Left ventricle myocardium superior (tissue), 1 donor: ENCODE measurements at places on chromosomes 5 and 9. TPM values are rescaled to one million over a fixed set of nuclear protein-coding genes. Genes with fewer than 3 reads are reported as not detected.
A peak's percentile ranks its signal among the peaks of the same experiment; 100 is the strongest.

Gene CDH12
- total RNA-seq: not detected

GRCh38 chr5:134769206-134769605, 10.6 kb downstream of the DDX46 start:
- no peak for DNase-seq

GRCh38 chr5:1400936-1401335, 44.3 kb downstream of the SLC6A3 start:
- peak; percentile 13 for DNase-seq

DNA sequence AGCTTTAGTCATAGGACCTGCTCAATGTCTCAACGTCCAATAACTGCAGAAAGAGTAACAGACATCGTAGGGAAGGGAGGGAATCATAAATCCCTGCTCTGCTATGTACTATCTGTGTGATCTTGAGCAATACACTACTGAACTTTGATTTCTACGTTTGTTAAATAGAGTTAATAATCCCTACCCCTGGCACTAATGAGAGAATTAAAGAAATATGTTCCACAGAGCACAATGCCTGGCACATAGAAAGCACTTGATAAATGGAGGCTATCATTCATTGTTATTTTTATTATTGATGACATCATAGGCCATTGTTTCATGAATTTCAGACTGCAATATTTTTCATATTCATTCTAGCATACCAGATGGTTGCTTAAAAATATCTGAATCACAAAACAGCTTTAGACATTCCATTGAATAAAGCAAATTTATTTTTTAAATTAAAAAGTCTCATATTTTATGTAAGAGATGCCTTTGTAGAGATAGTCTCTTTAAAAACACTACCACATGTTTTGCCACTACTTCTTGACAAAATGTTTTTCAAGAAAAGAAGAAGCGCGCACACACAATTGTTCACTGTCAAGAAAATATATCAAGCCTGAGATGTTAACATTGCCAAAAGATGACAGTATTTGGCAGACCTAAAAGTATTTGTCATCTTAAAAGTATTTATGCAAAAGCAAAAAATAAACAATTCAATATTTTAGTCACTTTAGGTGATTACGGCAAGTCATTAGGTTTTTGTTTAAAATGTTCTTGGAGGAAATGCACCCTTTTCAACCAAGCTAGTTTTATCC, 108.5 kb downstream of the EBF1 start:
- no peak for DNase-seq

DNA sequence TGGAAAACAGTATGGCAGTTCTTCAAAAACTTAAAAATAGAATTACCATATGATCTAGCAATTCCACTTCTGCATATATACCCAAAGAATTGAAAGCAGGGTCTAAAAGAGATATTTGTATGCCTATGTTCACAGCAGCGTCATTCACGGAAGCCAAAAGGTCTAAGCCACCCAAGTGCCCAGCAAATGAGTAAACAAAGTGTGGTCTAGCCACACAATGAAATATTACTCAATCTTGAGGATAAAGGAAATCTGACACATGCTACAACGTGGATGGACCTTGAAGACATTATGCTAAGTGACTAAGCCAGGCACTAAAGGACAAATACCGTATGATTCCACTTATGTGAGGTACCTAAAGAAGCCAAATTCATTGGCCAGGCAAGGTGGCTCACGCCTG, 11.1 kb upstream of the MED27 start:
- no peak for DNase-seq

Gene NTRK2
- total RNA-seq: 5.5 TPM

Gene PROB1
- 56.5 TPM for total RNA-seq

DNA sequence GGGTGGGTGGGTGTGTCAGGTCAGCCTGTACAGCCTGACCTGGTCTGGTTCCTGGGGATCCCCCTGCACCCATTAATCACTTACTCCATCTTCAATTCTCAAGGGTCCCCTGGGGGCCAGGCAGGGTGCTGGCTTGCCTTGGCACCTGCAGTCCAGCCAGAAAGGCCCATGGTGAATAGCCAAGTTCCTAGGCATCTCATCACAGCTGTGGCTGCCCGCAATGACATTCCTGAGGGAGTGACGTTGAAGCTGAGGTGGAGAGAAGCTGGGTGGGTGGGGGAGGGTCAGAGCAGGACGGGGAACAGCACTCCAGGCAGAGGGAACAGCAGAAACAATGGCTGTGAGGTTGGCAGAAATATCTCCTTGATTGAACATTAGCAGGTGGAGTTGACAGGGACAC, 10.6 kb downstream of the HMCN2 start:
- DNase-seq: no peak

Gene ANKRD31
- not detected for total RNA-seq

DNA sequence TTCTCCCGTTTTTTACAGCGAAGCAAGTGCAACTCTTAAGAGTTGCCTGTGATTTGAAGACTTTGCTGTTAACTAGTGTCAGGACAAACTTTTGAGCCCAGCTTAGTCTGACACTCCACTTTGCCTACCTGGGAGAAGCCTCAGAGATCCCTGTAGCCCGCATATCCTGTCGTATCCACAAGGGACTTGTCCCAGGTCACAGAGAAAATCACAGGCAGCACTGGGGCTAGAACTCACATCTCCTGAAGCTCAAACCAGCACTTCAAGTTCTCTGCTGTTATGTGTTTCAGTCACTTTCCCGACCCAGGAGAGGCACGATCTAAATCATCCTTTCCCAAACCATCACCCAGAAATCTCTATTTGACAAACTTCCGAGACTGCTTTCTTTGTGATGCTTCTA, 584.5 kb downstream of the ACTL7B start:
- DNase-seq: no peak

Gene C5orf58
- not detected for total RNA-seq

DNA sequence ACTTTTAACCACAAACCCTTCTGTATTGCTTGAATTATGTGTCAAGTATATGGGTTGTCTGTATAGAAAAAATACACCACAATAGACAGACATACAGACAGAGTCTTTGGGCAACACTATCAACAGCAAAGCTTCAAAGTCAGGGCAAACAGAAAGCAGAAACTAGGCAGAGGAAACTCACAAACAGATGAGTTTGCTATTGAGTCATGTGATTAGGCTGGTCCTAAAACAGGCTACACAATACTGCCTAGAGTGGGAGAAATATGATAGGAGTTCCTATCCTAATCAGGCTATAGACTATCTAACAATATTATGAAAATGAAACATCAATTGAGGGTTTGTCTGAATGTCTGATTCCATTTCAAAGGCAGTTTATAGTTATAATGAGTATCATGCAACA, 156.4 kb downstream of the EDIL3 start:
- no peak for DNase-seq

DNA sequence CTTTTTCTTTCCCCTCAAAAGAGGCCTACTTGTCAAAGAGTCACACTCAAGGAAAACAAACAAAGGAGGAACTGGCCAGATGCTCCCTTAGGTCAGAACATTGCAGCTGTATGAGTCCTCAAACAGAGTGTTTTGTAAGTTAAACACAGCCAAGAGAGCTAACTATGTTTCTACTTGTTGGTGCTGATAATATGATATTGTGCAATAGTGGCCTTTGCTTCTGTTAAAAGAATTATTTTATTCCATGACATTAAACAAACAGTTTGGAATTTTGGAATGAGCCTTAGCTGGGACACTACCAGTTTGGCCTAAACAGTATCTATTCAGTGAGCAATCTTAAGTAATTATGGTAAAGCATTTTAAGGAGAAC, 56.0 kb upstream of the TPD52L3 start:
- DNase-seq: no peak

- DNase-seq: no peak
Measured at GRCh38 chr5:143188692-143189091, 214.8 kb downstream of the NR3C1 start.

- DNase-seq: peak; percentile 41
Measured at GRCh38 chr5:76641514-76642120, 18.4 kb upstream of the F2RL2 start.

- no peak for DNase-seq
Measured at GRCh38 chr5:95068289-95068910, 216.5 kb downstream of the MCTP1 start.

GRCh38 chr5:167447466-167448375, 843.7 kb upstream of the WWC1 start:
- no peak for DNase-seq

DNA sequence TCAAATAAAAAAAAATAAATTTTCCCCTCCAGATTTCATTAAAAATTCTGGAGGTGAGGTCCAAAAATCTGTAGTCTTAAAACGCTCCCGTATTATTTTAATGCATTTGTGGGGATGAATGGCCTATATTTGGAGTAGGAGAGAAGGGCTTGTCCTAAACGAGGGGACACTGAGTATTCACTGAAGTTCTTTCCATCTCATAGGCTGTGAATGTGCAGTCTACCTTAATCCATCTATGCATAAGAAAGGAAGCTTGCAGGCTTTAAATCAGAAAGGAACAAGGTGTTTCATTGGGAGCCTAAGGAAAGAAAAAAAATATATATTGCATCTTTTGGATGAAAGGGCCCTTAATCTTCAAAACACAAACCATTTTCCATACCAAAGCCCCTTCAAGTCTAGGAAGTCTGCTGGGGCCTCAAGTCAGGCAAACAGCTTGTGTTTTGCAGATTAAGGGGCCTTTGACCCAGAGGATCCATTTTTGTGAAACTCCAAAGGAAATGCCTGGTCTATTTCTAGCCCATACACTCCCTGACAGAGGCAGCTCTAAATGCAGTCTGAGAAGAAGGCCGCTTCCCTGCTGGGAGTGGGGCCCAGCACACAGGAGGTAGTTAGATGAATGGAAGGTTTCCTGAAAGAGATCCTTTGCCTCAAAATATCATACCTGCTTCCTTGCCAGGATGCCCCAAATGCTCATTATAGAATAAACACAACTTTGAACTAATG, 35.6 kb downstream of the BRINP1 start:
- DNase-seq: no peak

DNA sequence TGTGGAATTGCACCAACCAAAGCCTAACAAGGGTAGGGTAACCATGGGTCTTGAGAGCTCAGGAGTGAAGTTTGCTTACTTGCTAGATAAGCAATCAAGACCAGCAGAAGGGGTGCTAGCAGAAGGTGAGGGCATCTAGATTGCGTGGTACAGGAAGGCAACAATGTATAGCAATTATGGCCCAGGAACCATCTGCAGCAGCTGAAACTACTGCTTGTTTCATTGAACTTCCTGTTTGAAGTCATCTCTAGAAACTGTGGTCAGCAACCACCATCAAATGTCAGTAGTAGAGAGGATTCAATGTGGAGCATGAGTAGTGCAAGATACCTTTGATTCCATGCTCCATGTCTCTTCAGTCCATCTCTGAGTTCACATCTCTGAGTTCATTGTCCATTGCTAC, 462.1 kb upstream of the GRAMD2B start:
- no peak for DNase-seq

DNA sequence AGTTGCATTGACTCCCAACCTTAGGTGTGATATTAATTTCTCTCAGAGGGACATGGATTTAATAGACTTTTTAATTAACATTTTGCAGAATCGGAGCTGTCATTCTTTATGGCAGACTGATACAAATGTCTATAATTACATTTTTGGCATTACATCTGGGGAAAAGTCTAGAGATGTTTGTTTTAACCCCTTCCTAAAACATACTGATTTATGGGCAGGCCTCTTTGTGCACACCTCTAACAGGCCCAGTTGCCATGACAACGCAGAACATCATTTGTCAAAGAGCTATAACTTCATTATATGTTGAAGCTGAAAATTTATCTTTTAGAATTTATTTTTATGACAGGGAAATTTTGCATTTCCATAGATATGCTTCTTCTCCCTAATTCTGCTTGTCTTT, 158.5 kb downstream of the NTRK2 start:
- DNase-seq: no peak

Gene SLC45A2
- not detected for total RNA-seq

DNA sequence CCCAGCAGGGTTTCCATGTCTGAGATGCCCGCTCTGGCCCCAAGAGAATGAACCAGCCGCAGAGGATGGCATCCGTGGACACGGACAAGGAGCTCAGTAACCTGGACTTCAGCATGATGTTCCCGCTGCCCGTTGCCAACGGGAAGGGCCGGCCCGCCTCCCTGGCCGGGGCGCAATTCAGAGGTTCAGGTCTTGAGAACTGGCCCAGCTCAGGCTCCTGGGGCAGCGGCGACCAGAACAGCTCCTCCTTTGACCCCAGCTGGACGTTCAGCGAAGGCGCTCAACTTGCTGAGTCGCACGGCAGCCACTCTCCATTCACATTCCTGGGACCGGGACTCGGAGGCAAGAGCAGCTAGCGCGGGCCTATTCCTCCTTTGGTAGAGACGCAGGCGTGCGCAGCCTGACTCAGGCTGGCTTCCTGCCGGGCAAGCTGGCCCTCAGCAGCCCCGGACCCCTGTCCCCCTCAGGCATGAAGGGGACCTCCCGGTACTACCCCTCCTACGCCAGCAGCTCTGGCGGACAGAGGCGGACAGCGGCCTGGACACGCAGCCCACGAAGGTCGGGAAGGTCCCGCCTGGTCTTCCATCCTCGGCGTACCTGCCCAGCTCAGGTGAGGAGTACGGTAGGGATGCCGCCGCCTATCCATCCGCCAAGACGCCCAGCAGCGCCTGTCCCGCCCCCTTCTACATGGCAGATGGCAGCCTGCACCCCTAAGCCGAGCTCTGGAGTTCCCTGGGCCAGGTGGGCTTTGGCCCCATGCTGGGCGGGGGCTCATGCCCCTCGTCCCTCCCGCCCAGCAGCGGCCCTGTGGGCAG, 74.4 kb downstream of the INSL6 start:
- peak; percentile 21 for DNase-seq

Gene ZNF346
- 8.3 TPM for total RNA-seq

DNA sequence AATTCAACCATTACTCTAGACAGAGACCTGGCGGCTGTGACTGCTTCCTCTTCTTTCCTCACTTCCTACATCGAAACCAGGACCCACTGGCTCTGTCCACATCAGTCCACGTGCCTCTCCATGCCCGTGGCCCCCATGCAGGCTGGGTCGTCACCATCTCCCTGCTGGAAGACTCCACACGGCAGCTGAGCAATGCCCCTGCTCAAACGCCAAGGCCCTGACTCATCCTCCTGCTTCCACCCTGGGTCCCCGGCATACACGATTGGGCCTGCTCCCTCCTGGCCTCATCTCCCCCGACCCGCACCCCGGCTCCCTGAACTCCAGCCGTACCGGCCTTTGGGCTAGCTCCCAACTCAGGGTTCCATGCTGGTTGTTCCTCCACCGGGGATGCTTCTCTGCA, 67.2 kb upstream of the IER5L start:
- DNase-seq: no peak

Gene GLT6D1
- total RNA-seq: not detected

Gene ASPN
- 4.5 TPM for total RNA-seq

- DNase-seq: no peak
Measured at GRCh38 chr5:175889910-175890684, 18.7 kb downstream of the CPLX2 start.

Gene SYK
- 5.1 TPM for total RNA-seq

Gene PPP3R2
- not detected for total RNA-seq

Gene CDC20B
- not detected for total RNA-seq

Gene CNTNAP3
- total RNA-seq: 5.7 TPM

DNA sequence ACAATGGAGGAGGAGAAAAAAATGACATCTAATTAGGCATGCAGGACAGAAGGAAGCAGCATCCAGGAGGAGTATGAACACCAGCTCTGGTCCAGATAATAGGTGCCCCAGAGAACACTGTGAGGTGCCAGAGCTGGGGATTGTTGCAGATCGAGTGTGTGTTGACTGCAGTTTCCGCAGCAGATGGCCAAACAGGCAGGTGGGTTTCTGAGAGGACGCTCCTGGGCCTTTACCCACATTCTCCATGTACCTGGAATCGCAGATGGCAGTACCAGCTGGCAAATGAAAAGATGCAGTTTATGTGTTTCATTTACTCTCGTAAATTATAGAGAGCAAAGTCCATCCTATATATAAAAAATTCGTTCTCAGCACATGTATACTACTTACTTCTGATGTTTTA, 182.2 kb upstream of the ISL1 start:
- DNase-seq: no peak

Gene SPINK6
- not detected for total RNA-seq
